ENCODE measurements at places on chromosomes 2 and 18.

DNA sequence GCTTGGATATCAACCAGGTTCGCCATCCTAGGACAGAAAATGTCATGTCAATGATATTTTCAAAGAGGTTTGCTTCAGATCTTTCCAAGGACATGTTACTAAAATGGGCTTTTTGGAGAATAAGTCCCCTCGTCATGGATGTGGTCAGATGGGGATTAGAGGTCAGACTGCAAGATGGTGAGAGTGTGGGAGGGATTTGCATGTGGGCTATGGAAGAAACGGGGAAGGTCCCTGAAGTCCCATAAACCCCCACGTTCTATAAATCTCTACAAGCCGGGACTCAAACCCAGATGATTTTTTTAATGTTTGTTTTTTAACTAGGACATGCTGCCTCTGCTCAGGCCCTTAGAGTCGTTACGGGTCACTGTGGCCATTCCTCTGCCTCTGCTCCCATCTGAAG lies 37.7 kb upstream of the IGFBP5 start:
- no peak for DNase-seq

GRCh38 chr2:113162869-113163268 lies 10.9 kb upstream of the PSD4 start:
- no peak for DNase-seq

DNA sequence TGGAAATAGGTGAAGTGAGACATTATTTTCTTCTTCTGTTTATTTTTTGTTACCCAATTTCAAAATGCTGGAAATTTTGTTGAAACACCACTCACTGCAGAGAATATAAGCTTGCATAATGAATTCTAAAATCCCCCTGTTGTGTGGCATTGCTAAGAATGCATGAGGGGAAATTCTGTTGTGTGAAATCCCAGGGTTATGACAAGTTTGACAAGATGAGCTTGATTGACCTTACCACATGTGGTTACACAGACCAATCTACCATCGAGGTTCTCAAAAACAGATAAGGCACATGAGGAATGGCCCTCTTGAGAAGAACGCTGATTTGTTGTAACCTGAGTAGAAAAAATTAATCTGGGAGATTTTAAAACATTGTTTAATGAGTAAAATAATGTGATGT lies 261.6 kb upstream of the MMADHC start:
- DNase-seq = no peak

GRCh38 chr2:119126650-119127049 lies 31.9 kb downstream of the C1QL2 start:
- peak; percentile 34 for DNase-seq

DNA sequence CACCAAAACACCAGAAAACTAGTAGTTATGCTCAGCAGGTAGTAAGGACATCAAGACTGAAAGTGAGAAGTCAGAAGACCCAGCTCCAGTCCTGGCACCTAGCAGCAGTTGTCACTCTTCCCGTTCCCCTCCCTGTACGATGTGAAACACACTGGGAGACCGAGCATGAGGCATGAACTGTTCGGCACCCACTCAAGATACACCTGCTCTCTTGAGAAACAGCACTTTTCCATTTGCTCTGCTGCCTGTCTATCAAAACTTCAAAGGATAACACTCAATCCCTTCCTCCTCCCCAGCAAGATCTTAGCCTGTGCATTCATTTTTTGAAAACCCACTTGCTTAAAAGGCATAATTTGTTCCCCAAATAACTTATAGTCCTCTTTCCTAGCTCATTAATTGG lies 123.9 kb downstream of the PLEKHM3 start:
- DNase-seq = no peak

DNA sequence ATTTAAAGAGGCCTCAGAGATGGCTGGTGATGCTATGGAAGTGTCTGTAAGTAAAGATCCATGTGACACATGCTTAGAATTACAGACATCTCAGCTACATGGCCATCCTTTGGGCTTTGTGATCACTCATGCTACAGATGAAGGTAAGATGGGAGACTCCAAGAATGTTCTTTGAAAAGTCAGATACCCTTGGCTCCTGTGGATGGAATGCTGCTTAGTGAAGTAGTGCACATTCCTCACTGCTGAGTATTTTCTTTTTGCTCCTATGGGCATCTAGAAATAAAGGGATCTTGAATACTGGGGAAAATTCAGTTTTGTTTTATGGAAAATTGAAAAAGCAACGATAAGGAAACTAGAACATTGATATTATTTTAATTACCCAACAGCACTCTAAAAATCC lies 55.2 kb upstream of the REV1 start:
- DNase-seq = peak; percentile 23

- no peak for DNase-seq
Measured at GRCh38 chr2:217742276-217742675, 260.5 kb downstream of the TNS1 start.

GRCh38 chr18:37624318-37624717 lies 58.7 kb upstream of the CELF4 start:
- DNase-seq = no peak

GRCh38 chr18:22613058-22613690 lies 195.5 kb upstream of the CTAGE1 start:
- no peak for DNase-seq

DNA sequence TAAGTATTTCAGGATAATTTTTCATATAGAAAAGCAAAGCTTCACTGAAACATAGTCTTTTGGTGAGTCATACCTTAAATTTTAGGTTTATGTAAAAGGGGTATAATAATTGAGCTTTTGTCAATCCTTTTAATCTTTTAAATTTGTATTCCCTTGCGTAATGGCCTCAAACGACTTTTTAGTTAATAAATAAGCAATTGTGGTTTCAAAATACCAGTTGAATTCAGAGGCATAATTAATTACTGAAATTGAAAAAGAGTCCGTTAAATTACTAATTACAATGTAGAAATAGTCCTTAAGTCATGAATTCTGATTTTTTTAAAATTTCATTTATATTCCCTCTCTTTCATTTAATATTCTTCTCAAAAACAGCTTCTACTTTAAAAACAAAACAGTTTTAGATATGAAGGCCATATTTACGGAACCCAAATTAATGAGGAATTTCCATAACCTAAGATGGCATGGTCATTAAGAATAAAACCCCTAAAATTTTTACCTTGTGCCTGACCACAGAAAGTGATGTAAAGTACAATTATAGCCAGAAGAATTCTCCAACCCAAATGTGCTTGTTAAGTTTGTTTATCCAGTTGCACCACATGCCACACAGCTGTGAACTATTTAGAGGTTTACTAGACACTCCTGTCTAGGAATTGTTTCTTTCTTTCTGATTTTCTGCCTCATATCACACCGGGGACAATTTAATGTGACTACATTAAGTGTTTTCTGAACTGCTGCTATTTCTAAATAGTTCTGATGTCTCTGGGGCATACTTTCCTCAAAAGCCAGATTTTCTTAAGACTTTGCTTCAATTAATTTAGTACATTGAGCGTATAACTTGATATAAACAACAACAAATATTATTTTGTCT lies 60.7 kb upstream of the ITGA4 start:
- DNase-seq = no peak

DNA sequence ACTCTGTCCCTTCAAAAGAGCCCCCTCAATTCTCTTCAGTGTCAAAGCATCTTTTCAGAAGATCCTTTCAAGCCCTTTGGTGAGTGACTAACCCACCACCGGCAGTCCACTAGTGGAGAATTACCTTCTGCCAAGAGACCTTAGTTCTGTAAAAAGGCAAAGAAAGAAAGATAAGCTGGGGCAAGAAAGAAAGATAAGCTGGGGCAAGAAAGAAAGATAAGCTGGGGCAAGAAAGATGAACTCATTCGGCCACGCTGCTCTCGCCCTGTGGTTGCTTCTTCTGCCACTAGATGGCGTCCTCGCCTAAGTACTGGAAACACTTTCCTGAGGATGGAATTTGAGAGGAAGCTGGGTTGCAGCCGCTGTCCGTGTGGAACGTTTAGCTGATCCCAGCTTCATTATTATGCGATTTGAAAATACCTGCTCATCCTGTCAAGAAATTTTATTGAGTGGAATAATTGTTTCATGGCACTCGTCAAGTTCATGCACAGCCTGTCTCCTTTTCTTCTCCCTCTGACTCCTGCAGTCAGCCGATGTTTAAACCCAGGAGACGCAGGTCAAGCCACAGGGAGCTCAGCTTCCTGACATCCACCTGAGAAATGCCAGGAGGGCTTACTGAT lies 17.3 kb upstream of the ANXA4 start:
- DNase-seq = peak; percentile 76
